ENCODE measurements at places on chromosomes 7 and 10. TPM values are rescaled to one million over a fixed set of nuclear protein-coding genes. Genes with fewer than 3 reads are reported as not detected.

DNA sequence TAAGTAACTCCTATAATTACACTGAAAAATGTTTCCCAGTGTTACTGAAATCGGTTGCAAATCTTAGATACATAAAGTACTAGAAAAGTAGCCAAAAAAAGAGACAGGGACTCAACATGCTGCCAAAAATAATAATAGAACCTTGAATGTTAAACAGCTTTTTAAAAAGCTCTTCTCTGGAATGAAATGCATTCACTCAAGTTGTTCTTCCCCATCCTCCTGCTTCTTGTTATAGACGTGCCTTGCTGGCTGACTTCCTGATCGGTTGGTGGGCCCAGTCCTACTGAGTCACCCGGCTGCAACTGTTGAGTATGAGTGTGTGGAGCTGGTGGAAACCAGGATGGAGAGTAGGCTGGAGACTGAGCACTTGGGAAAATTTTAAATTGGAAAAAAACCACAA is 30.6 kb upstream of the RAPGEF5 start:
- no peak for DNase-seq
- H3K36me3 ChIP-seq = no peaks in the 10 kb centered on the region
- no peak overlapping the region for H3K4me3 ChIP-seq
- no peaks in the 10 kb centered on the region for H3K4me1 ChIP-seq
- H3K27me3 ChIP-seq = no peaks in the 10 kb centered on the region

- no peak for DNase-seq
- H3K4me3 ChIP-seq = no peak overlapping the region
- no peak overlapping the region for H3K27ac ChIP-seq
- H3K27me3 ChIP-seq = no peaks in the 10 kb centered on the region
- no peaks in the 10 kb centered on the region for H3K4me1 ChIP-seq
These were observed 269.1 kb downstream of the ZMYND11 start for GRCh38 chr10:404346-404745.

DNA sequence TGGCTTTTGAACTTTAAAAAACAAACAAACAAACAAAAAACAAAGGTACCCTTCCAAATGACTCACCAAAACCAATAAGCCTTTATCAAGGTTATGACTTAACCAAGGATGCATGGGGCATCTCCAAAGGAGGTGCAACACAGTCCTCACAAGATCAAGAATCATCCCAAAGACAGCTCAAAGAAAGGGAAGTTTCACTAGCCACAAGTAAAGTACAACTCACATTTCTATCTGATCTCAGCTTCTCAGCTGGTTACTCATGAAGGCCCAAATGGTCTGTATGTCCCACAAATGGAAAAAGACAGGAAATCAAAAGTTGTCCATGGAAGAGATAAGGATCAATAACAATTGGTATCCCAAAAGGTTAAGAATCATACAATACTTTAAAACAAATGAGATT is 6.0 kb upstream of the MKLN1 start:
- H3K27me3 ChIP-seq = no peaks in the 10 kb centered on the region
- DNase-seq = no peak
- H3K27ac ChIP-seq = no peak overlapping the region
- H3K4me3 ChIP-seq = no peak overlapping the region

The SPDYE6 gene
- total RNA-seq = not detected

The LBX1 gene
- total RNA-seq = not detected

The CFAP46 gene
- total RNA-seq = not detected

GRCh38 chr10:4825868-4826791 is at the start of gene AKR1E2:
TSS of gene AKR1E2 (plus strand) at chr10:4826207. CDS start at chr10:4826325, 118 bp downstream.
- peak within 1 kb of the TSS; percentile 94 for H3K27ac ChIP-seq
- H3K4me3 ChIP-seq = peak within 1 kb of the TSS; percentile 61
- peak; percentile 80 for DNase-seq
- H3K27me3 ChIP-seq = no peaks in the 10 kb centered on the region

DNA sequence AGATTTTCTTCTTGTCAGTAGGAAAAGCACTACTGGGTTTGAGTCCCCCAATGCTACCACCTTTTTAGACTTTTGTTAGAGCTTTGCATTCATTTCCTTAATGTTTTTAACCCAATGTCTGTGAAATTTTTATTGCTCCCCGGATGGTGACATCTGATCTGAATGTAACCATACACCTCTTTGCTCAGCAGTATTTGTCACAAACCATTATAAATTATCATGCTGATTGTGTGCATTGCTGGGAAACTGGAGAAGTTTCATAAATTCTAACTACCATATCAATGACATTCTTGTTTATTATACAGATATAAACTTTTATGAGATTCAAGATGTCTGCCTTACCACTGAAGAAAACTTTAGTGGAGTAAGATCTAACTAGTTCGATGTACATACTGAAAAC is 8.5 kb downstream of the NRP1 start:
- no peak for DNase-seq
- peaks cover 3% of the 10 kb centered on the region for H3K4me1 ChIP-seq
- H3K36me3 ChIP-seq = no peaks in the 10 kb centered on the region

The IGF2BP3 gene
- total RNA-seq = 0.50 TPM

GRCh38 chr7:6252341-6252746 is 20.1 kb downstream of the CYTH3 start:
- peaks cover 3% of the 10 kb centered on the region for H3K4me1 ChIP-seq
- H3K36me3 ChIP-seq = no peaks in the 10 kb centered on the region
- H3K27ac ChIP-seq = no peak overlapping the region
- H3K27me3 ChIP-seq = no peaks in the 10 kb centered on the region

The CHN2 gene
- total RNA-seq = 19.7 TPM

GRCh38 chr7:14275356-14275755 is 285.9 kb upstream of the ETV1 start:
- H3K36me3 ChIP-seq = no peaks in the 10 kb centered on the region
- H3K4me1 ChIP-seq = no peaks in the 10 kb centered on the region
- no peak for DNase-seq

The FOXP2 gene
- total RNA-seq = 15.4 TPM

- DNase-seq = no peak
- no peaks in the 10 kb centered on the region for H3K27me3 ChIP-seq
- H3K27ac ChIP-seq = no peak overlapping the region
These were observed 10.7 kb downstream of the CBLL1 start for GRCh38 chr7:107754642-107755041.

DNA sequence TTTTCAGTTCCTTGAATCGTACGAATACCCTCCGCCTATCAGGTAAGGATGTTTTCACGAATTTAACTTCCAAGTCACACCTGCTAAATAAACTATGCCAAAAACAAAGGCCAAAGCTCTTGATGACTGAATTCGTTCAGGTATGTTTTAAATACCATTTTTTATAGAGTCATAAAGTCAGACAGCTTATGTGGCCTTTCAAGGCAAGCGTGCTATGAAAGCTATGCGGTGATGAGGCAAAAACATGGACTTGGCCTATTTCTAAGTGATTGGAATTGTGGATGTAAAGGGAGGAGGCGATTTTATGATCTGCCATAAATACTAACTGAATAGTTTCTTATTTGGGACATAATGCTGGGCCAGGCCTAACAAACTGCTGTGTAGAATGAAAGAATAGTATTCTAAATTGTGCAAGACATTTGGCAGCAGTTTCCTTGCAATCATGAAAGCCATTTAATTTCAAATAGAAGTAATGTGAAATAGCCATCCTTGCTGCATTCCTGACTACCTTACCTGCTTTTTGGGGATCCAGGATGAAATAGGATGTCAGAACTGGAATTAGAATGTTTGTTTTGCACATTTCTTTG is 14.0 kb downstream of the SLC39A12 start:
- no peaks in the 10 kb centered on the region for H3K27me3 ChIP-seq
- no peaks in the 10 kb centered on the region for H3K4me1 ChIP-seq
- no peaks in the 10 kb centered on the region for H3K36me3 ChIP-seq
- H3K4me3 ChIP-seq = no peak overlapping the region
- H3K27ac ChIP-seq = no peak overlapping the region

- no peaks in the 10 kb centered on the region for H3K27me3 ChIP-seq
- H3K27ac ChIP-seq = no peak overlapping the region
These were observed 612.9 kb downstream of the DNAJB6 start for GRCh38 chr7:157949711-157950110.

DNA sequence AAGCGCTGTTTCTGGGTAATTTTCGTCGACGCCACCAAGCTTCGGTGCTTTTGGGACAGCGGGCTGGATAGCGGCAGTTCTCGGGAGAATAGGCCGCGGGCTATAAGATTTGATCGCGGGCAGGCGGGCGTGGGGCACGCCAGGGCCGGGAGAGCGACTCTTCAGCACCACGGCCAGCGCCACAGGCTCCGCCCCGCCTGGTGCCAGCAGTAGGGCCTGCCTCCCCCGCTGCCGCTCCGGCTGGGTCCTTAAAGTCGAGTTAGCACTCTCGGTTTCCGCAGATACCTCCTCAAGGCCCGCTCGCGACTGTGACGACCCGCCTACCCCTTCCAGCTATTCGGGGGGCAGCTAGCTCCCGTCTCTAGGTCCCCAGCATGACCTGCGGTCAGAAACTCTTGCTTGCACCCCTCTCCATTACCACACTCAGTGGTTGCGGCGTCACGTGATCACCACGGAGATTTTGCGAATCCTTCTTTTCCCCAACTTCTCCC is 9.4 kb downstream of the NXPH1 start:
- H3K27ac ChIP-seq = no peak overlapping the region
- no peaks in the 10 kb centered on the region for H3K4me1 ChIP-seq
- DNase-seq = no peak
- H3K27me3 ChIP-seq = no peaks in the 10 kb centered on the region
- no peaks in the 10 kb centered on the region for H3K36me3 ChIP-seq

- no peaks in the 10 kb centered on the region for H3K36me3 ChIP-seq
- H3K4me3 ChIP-seq = no peak overlapping the region
- H3K27ac ChIP-seq = no peak overlapping the region
These were observed 103.0 kb downstream of the TCF7L2 start for GRCh38 chr10:113053091-113053490.

DNA sequence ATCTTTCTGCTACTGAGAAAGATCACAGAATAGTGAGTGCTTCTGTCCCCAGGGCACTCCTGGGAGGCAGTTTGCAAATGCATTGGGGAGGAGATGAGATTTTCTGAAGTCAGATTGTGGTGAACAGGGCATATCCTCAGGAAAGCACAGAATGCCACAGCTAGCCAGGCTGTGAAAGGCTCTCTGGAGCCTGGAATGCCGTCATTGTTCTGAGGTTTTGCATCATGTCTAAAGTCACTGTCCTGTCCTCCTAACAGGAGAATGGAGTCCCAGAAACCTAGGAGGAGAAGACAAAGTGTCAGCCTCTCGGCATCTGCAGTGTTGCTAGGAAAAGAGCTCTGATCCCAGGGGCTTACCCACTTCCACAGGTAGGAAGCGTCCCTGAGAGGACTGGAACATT is 69.2 kb upstream of the IGFBP3 start:
- no peak for DNase-seq
- H3K4me3 ChIP-seq = no peak overlapping the region
- H3K4me1 ChIP-seq = peaks cover 1% of the 10 kb centered on the region
- H3K36me3 ChIP-seq = no peaks in the 10 kb centered on the region
- no peak overlapping the region for H3K27ac ChIP-seq
- no peaks in the 10 kb centered on the region for H3K27me3 ChIP-seq

- H3K27me3 ChIP-seq = no peaks in the 10 kb centered on the region
- no peaks in the 10 kb centered on the region for H3K36me3 ChIP-seq
- no peaks in the 10 kb centered on the region for H3K4me1 ChIP-seq
- no peak overlapping the region for H3K27ac ChIP-seq
- no peak overlapping the region for H3K4me3 ChIP-seq
- no peak for DNase-seq
These were observed 70.8 kb downstream of the CREB5 start for GRCh38 chr7:28483112-28483511.

DNA sequence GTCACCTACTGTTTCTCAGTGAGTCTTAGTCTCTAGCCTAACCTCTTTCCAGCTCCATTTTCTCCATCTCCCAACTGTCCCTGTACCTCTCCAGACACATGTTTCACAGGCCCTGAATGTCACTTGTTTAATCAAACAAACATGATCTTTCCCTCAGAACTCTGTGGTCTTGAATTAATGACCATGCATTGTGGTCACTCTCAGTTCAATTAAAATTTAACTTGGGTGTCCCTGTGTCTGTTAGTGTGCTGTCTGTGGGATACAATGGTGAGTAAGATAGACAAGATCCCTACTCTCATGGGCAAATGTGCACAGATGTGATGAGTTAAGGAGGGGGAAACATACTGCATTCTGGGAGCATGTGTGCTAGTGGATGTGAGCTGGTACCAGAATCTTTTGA is 65.0 kb downstream of the RBM33 start:
- no peaks in the 10 kb centered on the region for H3K36me3 ChIP-seq
- no peaks in the 10 kb centered on the region for H3K27me3 ChIP-seq

The GPR85 gene
- 0.61 TPM for total RNA-seq

The GJD4 gene
- not detected for total RNA-seq

DNA sequence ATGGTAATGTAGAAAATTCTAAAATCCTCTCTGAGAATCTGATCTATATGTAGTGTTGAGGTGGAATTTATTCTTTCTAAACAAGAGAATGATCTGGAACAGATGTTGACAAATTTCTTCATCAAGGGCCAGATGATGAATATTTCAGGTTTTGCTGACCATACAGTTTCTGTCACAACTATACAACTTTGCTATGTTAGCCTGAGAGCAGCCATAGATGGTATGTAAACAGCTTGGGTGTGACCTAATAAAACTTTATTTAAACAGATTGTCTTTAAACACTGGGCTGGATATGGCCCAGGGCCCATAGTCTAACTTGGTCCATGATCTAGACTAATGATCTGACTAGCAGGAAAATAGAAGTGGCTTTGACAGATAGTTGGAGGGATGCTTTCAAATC is 213.6 kb upstream of the CELF2 start:
- H3K36me3 ChIP-seq = no peaks in the 10 kb centered on the region
- H3K4me3 ChIP-seq = no peak overlapping the region
- no peak overlapping the region for H3K27ac ChIP-seq
- no peak for DNase-seq
- H3K27me3 ChIP-seq = no peaks in the 10 kb centered on the region
- H3K4me1 ChIP-seq = peaks cover 8% of the 10 kb centered on the region

The IL15RA gene
- total RNA-seq = 6.9 TPM

The TRPV5 gene
- not detected for total RNA-seq

The OR6B1 gene
- total RNA-seq = not detected

- H3K4me1 ChIP-seq = peaks cover 8% of the 10 kb centered on the region
- DNase-seq = no peak
- H3K36me3 ChIP-seq = no peaks in the 10 kb centered on the region
- H3K27ac ChIP-seq = no peak overlapping the region
These were observed 76.7 kb upstream of the SAMD8 start for GRCh38 chr10:75034714-75035258.

DNA sequence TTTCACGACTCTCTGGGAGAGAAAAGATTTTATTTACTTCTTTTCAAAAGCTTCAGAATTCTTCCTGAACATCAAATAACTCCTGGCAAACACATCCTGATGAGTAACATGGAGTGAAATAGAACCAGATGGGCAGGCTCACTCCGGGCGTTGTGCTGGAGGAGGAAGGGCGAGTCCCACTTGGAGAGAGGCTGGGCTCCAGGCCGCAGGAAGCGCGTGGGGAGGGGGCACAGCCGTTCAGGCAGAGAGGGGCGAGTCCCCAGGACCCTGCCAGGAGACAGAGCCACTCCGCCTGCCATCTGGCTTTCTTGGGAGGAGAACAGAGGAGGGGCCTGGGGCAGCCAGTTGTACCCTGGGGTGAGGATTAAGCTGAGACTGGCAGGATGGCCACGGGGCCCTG is 265.9 kb upstream of the ZMIZ1 start:
- no peaks in the 10 kb centered on the region for H3K36me3 ChIP-seq
- H3K4me1 ChIP-seq = peaks cover 30% of the 10 kb centered on the region
- no peak overlapping the region for H3K4me3 ChIP-seq
- DNase-seq = peak; percentile 68

The PRKG1 gene
- 15.6 TPM for total RNA-seq

The DNMBP gene
- total RNA-seq = 14.8 TPM

The LAMB1 gene
- 29.3 TPM for total RNA-seq
